Activated CD4-positive, alpha-beta T cell treated with anti-CD3 and anti-CD28 coated beads, Interleukin-2, amount 10 ng/mL, durations not matched to agents 7 days and 5 days (primary cell): ENCODE measurements at places on chromosomes 11 and 22.

GRCh38 chr11:49995565-49995964, 13.2 kb upstream of the OR4C12 start:
- peak; percentile 50 for DNase-seq

DNA sequence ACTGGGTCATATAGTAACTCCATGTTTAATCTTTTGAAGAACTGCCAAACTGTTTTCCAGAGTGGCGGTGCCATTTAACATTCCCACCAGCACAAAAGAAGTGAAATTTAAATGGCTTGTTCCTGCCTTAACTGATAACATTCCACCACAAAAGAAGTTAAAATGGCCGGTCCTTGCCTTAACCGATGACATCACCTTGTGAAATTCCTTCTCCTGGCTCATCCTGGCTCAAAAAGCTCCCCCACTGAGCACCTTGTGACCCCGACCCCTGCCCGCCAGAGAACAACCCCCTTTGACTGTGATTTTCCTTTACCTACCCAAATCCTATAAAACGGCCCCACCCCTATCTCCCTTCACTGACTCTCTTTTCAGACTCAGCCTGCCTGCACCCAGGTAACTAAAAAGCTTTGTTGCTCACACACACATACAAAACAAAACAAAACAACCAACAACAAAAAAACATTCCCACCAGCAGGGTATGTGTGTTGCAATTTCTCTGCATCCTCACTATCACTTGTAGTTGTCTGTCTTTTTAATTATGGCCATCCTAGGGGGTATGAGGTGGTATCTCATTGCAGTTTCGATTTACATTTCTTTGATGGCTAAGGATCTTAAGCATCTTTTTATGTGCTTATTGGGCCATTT, 109.0 kb downstream of the FAR1 start:
- DNase-seq: no peak

DNA sequence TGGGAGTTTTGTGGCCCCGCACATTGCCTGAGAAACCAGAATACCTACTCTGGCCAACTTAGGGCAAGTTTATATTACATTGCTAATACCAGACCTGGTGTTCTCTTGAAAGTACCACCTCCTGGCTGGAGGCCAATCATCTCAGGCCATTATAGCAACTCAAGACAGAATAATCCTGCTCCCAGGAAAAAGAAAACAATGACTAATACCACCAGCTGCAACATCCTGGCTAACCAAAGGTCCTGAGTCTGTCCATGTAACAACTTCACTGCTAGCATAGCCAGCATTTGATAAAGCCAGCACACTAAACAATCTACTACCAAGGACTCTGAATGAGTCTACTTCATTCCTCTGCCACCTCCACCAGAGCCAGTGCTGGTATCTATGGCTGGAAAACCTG, 1298.7 kb upstream of the CNTN5 start:
- DNase-seq: no peak

- DNase-seq: no peak
Observed at GRCh38 chr11:47003180-47003877, 66.8 kb downstream of the CSTPP1 start.

DNA sequence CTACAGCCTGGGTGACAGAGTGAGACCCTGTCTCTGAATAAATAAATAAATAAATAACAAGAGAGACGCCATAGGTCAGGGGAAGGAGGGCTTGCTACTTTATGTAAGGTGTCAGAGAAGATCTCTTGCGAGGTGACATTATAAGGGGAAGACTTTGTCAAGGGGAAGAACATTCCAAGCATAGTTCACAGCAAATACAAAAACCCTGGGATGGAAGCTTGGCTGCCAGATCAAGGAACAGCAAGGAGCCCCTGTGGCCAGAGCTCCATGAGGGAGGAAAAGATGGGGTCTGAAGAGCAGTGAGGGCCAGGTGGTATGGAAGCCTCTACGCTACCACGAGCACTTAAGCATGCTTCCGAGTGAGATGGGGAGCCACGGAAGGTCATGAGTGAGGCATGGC, 62.3 kb downstream of the AHNAK start:
- DNase-seq: no peak

DNA sequence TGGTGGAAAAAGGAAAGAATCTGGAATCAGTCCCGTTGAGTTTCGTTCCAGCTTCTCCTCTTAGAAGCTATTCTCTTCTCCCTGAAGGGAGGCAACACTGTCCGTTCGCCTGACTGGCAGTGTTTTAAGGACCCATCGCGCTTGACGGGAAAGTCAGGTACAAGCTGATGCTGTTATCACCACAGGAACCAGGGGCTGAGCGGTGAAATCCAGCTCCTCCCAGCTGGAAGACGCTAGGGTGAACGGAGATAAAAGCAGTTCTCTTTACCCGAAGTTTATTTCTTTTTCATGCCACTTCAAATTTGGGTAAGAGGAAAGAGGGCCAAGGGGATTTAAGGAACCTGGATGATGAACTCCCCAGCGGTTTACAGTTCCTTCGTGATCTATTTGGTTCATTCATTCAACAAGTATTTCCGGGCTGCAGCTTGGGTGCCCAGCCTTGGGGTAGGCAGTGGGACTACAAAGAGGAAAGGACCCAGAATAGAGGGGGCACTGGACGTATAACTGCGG, 551 bp upstream of the DEUP1 start:
- no peak for DNase-seq

DNA sequence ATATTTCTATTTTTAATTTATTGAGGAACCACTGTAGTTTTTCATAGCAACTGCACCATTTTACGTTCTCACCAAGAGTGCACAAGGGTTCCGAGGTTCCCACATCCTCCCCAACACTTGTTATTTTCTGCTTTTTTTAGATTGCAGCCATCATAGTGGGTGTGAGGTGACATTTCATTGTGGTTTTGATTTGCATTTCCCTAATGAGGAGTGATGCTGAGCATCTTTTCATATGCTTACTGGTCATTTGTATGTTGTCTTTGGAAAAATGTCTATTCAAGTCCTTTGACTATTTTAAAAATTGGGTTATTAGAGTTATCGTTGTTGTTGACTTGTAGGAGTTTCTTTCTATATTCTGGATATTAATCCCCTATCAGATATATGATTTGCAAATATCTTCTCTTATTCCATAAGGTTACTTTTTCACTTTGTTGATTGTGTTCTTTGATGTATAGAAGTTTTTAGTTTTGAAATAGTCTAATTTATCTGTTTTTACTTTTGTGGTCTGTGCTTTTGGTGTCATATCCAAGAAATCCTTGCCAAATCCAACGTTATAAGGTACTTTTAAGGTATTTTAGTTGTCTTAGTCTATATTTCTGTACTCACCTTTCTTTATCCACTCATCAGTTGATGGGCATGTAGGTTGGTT, 9.0 kb downstream of the NEAT1 start:
- no peak for DNase-seq

- DNase-seq: peak; percentile 52
Observed at GRCh38 chr11:114208377-114208776, 87.8 kb upstream of the NNMT start.
